ENCODE measurements at places on chromosomes 3 and 15. TPM values are rescaled to one million over a fixed set of nuclear protein-coding genes. Genes with fewer than 3 reads are reported as not detected.

GRCh38 chr3:36434687-36435426, 54.6 kb downstream of the STAC start:
- no peak for DNase-seq

- DNase-seq: no peak
Observed at GRCh38 chr3:134656211-134656800, 5.5 kb upstream of the KY start.

CCDC54 gene
- total RNA-seq: not detected

- DNase-seq: peak; percentile 35
Observed at GRCh38 chr3:63351159-63352007, 73.3 kb downstream of the SYNPR start.

GRCh38 chr15:53437985-53438841, 321.2 kb downstream of the WDR72 start:
- no peak for DNase-seq

GRCh38 chr3:174636451-174636850, 222.7 kb upstream of the NAALADL2 start:
- DNase-seq: no peak

- DNase-seq: no peak
Observed at GRCh38 chr3:57706462-57706861, 13.6 kb upstream of the DENND6A start.

LRRC31 gene
- 0.29 TPM for total RNA-seq

- no peak for DNase-seq
Observed at GRCh38 chr3:157671656-157672055, 168.4 kb upstream of the VEPH1 start.

NME9 gene
- 1.8 TPM for total RNA-seq

DNA sequence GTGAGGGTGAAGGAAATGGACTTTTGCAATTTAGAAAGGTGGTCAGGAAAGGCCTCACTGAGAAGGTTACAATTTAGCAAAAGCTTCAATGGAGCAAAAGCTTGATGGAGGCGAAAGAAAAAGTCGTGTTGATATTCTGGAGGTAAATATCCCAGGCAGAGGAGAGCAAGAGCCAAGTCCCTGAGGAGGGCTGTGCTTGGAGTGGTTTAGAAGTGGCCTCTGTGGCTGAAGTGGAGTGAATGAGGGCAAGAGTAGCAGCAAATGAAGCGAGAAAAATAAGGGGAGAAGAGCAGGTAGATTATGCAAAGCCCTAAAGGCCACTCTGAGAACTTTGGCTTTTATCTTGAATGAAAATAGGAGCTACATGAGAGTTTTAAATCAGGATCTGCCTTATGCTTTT, 54.1 kb downstream of the GUCA1C start:
- no peak for DNase-seq

EHD4 gene
- total RNA-seq: 32.6 TPM

CD276 gene
- 89.5 TPM for total RNA-seq

DNA sequence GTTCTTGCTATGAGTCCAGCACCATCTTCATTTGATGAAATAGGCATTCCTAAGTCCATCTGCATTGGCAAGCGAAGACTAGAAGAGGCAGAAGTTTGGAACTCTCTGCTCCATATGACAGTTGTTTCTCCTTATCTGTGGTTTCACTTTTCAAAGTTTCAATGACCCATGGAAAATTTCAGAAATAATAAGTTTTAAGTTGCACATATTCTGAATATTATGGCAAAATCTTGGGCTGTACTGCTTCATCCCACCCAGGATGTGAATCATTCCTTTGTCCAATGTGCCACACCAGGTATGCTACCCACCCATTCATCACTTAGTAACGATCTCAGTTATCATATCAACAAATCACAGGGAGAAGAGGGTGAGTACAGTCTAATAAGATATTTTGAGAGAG, 647.9 kb downstream of the GRM7 start:
- DNase-seq: no peak

GRCh38 chr3:115292131-115292530, 145.0 kb upstream of the ZBTB20 start:
- no peak for DNase-seq

- peak; percentile 74 for DNase-seq
Observed at GRCh38 chr15:70474471-70475406, 288.6 kb downstream of the UACA start.

- DNase-seq: no peak
Observed at GRCh38 chr3:126456211-126456610, 19.5 kb downstream of the ZXDC start.

TBL1XR1 gene
- total RNA-seq: 163 TPM

DNA sequence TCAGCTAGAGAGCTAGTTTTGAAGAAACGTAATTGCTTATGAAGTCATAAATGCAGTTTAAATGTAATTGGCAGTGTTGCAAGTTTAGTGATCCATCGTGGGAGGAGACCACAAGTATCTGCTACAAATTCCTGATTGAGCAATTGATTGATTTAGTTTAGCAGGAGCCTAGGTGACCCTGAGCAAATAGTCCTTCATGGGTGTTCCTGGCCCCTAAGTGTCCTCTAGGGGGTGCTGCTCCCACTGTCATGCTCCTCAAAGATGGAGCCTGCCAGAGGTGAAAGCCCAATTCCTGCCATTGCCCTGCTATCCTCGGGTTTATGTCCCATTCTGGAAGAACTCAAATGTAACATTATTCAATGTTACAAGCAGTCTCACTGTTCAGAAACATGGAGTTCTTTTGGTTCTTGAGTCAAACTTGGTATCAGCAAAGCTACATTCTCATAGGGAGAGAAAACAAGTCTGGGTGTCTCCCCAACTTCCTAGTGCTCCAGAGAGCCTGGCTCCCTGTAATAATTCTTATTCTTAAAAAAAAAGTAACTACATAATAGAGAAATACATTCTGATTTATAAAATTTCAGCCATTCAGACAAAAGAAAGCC, 29.8 kb upstream of the SENP5 start:
- no peak for DNase-seq

DNA sequence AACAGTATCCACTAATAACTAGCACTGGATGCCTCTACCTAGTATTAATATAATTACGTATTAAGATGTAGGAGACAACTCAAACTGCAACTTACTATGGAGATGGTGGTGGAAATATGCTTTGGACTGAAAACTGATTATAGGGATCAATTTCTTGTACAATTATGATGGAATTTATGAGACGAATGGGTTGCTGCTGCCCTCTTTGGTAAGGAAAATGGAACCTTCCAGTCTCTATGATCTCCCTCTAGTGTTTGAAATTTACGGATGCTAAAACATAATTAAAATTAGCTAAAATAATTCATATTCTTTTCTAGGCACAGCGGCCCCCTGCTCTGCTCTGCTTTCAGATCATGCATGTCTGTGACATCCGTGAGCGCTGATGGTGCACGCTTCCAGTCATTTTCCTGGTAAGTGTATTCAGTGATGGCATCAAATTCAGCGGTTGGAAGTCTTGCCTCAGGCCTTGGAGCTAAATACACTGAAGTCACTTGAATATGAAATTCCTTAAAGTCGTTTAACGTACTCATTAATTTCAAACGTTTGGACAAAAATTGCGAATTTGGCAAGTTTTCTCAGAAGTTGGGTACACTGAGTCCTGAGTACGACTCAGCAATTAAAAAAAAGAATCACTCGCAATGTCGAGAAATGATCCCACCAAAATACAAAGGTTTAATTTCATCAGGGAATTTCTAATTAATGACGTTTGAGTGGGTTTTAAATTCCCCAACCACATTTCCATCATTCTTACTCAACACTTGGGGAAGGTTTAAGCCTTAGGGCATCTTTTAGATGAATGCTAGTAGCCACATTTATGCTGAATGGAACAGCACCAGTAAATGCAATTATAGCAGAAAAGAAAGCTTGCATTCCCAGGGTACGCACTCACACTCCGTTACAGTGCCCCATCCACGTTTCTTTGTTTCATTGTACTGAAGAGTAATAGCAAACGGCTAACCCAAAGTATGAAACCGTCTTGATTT, 132.6 kb downstream of the NR2F2 start:
- DNase-seq: no peak

RARRES1 gene
- total RNA-seq: 52.4 TPM

ALS2CL gene
- total RNA-seq: 74.4 TPM

GRCh38 chr3:145719114-145719513, 441.9 kb downstream of the PLOD2 start:
- DNase-seq: no peak

ACKR2 gene
- 7.9 TPM for total RNA-seq

ALDH1L1 gene
- 1.8 TPM for total RNA-seq

Data from left lung (tissue), 14 donors.